Liver (tissue), 10 donors: ENCODE measurements at places on chromosomes 1 and 21. TPM values are rescaled to one million over a fixed set of nuclear protein-coding genes. Genes with fewer than 3 reads are reported as not detected.

GRCh38 chr1:194223596-194223995 is 1037.2 kb upstream of the B3GALT2 start:
- DNase-seq, result no peak

GRCh38 chr1:248838357-248839167 is 538 bp downstream of the ZNF672 start:
- DNase-seq, result peak; percentile 91

AGT gene
- 1,430 TPM for total RNA-seq

- no peak for DNase-seq
Measured at GRCh38 chr1:184640505-184640904, 114.2 kb downstream of the EDEM3 start.

MYOC gene
- not detected for total RNA-seq

OPRD1 gene
- not detected for total RNA-seq

GRCh38 chr1:228166170-228166936 is 749 bp downstream of the IBA57 start:
- DNase-seq, result peak; percentile 77

GSTM5 gene
- total RNA-seq, result 1.3 TPM

- no peak for DNase-seq
Measured at GRCh38 chr1:10788592-10789006, 7.8 kb downstream of the CASZ1 start.

DNA sequence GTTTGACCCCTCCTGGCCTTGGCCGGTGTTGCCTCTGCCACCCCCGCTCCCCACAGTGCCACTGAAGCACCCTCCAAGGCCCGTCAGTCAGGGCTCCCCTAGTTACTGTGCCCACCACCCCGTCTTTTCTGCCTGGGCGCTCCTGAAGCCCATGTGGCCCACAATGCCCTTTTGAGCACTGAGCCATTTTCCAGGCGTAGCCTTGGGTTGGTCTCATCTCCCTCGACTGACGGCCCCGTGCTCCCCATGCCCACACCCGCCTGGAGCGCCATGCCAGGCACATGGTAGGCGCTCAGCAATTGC is 107.9 kb downstream of the WDR4 start:
- no peak for DNase-seq

DNA sequence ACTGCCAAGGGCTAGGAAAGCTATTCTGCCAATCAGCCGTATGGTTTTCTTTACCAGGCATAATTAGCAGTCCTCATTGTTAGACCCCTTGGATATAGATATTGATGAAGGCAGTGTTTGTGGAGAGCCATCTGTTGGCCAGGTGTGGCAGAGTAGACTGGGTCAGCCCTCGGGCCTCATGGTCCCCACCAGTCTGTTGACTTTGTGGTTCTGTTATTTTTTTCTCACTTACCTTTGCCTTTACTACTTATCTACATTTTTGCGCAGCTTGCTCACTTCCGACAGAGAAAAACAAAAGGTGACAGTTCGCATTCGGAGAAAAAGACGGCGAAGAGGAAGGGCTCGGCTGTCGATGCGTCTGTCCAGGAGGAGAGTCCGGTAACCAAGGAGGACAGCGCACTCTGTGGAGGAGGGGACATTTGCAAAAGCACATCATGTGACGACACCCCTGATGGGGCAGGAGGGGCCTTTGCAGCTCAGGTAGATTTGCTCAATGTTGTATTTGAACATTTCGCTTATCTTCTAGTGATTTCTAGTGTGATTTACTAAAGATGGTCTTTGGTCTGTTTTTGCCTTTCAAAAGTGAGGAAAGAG is 2.3 kb downstream of the PCNT start:
- no peak for DNase-seq
